Tibial nerve (tissue), 4 donors: ENCODE measurements at places on chromosomes 7 and 10. TPM values are rescaled to one million over a fixed set of nuclear protein-coding genes. Genes with fewer than 3 reads are reported as not detected.

Gene MASTL
- total RNA-seq, result 11.8 TPM

Gene CDH23
- total RNA-seq, result 19.0 TPM

Gene BBIP1
- total RNA-seq, result 33.5 TPM

Gene UNCX
- total RNA-seq, result not detected

Gene PAXIP1
- 9.8 TPM for total RNA-seq

Gene GATA3
- total RNA-seq, result not detected

Gene ADAM22
- 6.1 TPM for total RNA-seq

Gene C10orf143
- 2.5 TPM for total RNA-seq

Gene MET
- total RNA-seq, result 22.6 TPM

Gene PNLIPRP3
- not detected for total RNA-seq

Gene C10orf53
- not detected for total RNA-seq

Gene KBTBD2
- total RNA-seq, result 46.7 TPM

Gene PRLHR
- not detected for total RNA-seq

- DNase-seq, result no peak
Measured at GRCh38 chr7:36420307-36420706, 30.6 kb downstream of the ANLN start.

GRCh38 chr7:116242759-116243158 is 32.4 kb downstream of the TES start:
- DNase-seq, result no peak

DNA sequence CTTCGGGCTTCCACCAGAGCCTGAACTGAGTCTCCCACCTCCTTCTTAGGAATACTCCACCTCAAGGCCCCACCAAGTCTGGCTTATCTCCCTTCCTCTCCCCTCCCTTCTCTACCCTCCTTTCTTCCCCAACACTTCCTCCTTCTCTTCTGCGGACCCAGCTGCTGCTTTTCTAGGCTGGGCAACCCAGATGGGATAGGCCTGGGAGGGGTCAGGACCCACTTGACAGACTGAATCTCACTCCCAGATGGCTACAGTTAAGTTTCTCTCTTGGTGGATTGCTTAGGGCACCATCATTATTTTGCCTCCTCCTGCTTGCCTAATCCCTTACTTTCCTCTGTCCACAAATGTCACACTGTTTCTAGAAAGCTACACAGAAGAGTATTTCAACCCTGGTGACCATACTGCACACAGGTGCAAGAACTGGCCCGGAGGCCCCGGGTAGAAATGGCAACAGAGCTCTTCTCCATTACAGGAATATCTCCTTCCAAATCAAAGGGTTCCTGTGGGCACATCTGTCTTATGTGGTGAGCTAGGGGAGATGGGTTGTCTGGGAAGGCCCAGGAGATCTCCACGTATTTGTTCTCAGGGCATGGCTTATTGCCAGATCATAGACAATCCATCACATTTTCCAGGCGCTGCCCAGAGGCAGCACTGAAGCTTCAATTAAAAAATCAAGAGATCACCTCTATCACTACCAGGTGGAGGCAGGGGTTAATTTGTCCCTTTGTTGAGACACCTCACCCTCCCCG is 5.1 kb upstream of the HOXA11 start:
- DNase-seq, result no peak

- no peak for DNase-seq
Measured at GRCh38 chr7:155962191-155962967, 150.1 kb upstream of the SHH start.

- DNase-seq, result no peak
Measured at GRCh38 chr10:127982601-127983000, 75.7 kb downstream of the PTPRE start.

DNA sequence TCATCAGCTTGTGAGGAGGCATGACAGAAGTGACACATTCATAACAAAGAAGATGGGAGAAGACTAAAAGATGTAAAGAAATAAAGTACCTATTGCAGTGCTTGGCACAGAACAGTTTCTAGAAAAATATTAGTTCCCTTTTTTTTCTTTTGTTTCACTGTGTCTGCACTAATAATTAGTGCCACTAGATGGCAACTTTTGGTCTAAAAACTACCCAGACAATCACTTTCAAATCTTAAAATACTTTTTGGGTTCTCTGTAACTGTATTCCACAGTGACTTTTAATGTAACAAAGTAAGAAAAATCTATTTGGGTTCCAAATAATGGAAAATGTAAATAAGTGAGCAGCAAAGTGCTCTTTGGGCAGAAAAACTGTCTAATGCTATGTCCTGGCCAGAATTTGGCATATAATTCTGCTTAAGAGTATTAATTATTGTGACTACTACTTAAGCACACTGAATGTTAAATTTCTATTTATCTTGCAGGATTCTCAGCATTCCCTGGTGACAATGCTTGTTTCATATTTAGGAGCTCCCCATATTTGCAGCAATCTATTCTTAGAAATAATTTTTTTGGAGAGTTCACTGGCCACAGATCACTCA is 134.8 kb upstream of the KIF5B start:
- no peak for DNase-seq

- no peak for DNase-seq
Measured at GRCh38 chr7:98930921-98931320, 52.6 kb downstream of the TRRAP start.

DNA sequence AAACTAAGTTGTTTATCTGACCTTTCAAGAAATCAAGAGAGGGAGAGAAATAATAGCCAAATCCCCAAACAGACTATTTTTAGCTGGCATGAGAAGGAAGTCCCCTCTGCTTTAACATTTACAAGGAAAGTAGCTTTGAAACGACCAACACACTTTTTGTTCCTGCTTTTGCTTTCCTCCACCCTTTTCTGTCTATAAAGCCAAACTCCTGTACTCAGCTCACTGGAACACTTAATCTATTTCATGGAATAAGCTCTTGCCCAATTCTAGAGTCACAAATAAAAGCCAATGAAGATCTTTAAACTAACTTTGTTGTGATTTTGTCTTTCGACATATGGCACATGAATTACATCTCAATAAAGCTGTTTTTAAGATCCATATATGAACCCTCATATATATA is 86.8 kb upstream of the CCDC71L start:
- no peak for DNase-seq

- DNase-seq, result peak; percentile 42
Measured at GRCh38 chr7:2529161-2530070, 9.8 kb downstream of the LFNG start.

DNA sequence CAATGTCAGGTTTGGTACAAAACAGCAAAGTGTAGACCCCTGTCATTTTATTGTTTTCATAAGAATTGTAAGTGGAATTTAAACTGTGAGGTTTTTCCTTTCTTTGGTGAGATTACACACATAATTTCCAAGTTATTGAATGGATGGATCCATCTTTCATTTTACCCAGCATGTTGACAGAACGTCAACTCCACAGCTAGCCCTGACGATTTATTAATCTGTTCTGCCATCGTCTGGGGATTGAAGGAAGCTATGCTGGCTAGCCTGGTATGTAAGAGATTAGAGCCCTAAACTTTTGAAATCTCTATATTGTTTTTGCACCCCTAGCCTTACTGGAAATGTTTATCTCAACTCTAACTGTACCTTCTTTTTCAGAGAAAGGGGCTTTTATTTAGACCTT is 8.6 kb downstream of the WNT16 start:
- DNase-seq, result no peak

- peak; percentile 65 for DNase-seq
Measured at GRCh38 chr10:79445977-79446757, 743 bp upstream of the ZCCHC24 start.

GRCh38 chr10:114764656-114765055 is 56.9 kb upstream of the FHIP2A start:
- DNase-seq, result no peak

DNA sequence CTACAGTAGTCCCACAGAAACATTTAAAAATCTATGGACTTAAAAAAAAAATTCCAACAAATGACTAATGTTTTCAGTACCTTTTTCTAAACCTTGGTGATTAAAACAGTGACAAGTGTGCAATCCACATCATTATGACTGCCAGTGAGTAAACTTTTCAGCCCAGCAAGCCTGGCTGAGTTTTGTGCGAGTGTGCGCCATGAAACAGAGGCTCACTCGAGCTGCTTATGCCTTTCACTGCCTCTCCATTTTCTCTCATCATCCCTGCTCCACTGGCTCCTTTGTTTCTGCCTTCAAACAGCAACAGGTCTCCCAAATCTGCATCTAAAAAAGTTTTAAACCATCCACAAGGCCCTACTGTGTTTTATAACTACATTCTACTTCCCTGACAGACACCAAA is 105.8 kb downstream of the USP6NL start:
- DNase-seq, result no peak

DNA sequence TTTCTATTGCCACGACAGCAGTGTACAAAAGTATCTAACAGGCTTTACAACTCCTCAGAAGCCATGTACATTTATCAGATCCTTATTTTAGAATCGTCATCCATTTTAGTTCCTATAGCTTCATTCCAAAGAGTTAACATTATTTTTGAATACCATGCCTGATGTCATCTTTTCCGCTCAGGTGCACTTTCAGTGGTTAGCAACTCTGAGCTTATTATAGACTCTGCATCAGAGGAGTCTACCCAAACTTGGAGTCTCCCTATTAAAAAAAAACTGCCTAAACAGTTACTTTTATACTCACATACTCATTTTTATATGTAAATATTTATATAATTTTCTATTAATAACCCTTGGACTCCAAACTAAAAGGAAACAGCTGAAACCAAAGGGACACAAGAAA is 31.6 kb upstream of the PRSS37 start:
- no peak for DNase-seq

- DNase-seq, result no peak
Measured at GRCh38 chr10:87761892-87762291, 56.1 kb downstream of the ATAD1 start.

DNA sequence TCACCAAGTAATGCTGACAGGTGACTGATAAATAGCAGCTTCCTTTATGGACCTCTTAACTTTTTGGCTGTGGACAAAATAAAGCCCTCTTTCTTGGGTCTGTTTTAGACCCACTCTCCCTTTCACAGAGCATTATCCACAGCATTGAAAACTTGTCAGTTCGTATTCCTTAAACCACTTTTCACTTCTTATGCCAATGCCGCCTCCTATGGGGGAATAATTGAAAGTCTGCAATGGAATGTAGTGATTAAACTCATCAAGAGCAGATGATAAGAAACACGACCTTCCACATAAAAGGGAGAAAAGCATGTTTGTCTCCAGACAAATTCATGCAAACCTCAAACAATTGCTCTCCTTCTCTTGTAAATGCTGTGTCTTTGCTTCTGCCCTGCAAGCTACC is 153.4 kb downstream of the SORCS1 start:
- no peak for DNase-seq

GRCh38 chr7:140526787-140527664 is 47.7 kb upstream of the MKRN1 start:
- no peak for DNase-seq

DNA sequence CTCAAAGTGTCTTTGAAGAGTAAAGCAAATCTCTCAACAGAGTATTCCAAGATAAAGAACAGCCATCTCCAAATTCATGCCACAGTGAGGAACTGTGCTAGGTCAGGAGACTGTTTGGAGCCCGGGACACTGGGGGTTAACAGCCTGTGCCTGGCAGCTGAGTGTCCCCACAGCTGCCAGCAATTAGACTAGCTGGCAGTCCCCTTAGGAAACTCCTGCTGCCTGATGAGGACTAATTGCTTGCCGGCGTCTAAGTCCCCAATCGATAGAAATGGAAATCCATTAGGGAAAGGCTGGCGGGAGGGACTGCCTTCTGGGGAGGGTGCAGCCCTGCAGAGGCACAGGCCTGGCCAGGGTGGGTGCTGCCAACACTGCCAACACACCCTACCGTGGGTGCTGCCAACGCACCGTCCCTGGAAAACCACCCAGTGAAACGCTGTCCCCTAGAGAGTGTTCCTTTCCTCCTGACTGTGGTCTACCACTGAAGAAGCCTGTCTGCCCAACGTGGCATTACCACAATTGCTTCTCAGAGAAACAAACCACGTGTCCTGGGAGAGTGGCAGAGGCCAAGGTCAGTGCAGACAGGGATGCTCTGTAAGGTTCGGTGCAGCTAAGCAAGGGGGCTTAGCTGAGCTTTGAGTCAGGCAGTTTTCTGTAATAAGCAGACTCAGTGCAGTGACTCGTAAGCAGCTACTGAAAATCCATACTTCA is 60.8 kb downstream of the XRCC2 start:
- DNase-seq, result no peak

- DNase-seq, result no peak
Measured at GRCh38 chr10:75959209-75959608, 527.8 kb downstream of the LRMDA start.
